ENCODE measurements at places on chromosomes 2 and 18.

DNA sequence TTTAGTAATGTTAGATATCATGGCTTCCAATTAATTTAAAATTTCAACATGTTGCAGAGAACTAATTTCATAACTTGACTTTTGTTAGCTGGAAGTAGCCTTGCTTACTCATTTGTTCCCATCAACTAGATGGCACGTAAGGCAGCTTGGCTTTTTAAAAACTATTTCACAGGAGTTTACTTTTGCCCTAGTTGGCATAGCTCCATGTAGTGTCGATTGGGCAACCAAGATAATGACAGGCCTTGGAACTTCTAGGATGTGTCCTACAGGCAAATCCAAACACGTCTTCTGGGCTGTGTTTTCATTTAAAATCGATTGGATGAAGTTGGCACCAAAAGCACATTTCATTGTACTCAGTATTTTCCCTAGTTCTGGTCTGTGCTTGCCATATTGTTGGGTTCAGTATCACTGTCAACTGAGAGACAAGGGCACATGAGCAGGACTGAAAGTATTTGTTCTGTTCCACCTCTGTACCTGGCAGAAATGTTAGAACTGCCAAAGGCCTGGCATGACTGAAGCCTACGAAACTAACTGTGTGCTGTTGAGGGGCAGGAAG, 29.4 kb downstream of the HADHB start:
- DNase-seq, result peak; percentile 39

DNA sequence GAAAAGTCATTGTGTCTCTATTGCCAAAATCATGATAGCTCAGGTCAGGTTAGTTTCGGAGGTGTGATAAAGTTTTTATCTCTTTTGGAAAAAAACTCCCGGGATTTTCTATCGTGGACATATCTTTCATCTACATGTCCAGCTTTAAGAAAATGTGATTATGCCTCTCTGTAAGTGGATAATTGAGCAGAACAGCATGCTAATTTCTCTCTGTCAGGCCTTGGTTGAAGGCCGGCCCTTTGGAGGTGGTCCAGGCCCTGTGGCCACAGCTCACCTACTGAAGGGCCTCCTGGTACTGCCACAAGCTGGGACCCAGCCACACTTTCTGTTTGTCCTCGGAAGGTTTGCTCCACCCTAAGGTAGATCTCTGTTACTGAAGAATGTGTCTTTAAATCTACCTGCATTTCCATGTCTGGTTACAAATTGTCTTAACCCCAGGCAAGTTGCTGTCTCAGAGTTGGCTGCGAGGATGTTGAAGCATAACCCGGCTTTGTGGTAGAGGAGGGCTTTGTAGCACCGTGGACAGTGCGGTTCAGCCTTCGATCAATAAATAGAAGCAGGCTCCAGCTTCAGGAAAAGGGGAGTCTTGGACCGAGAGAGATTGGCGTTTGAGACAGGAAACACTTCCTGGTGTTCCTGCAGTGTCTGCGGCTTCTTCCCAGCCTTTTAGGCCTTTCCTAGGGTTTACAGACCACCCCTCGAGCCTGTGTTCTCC, 25.5 kb downstream of the TCF7L1 start:
- no peak for DNase-seq

- no peak for DNase-seq
Measured at GRCh38 chr2:54895730-54896129, 154.5 kb downstream of the RTN4 start.

DNA sequence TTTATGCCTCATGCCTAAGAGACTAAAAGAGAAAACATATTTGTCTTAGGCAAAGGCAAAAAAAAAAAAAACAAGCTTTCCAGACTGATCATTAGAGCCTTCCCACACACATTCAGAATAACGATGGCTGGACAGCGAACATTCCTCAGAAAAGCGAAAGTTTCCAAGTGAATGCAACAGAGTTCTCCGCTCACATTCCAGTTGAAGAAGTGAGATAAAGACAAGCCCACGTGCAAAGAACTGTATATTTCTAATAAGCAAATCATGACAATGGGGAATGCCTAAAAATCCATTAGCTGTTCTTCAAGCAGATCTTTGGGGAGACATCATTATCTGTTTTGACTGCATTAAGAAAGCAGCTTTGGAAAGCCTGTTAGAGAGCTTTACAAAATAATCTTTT, 347.9 kb downstream of the METTL4 start:
- no peak for DNase-seq

DNA sequence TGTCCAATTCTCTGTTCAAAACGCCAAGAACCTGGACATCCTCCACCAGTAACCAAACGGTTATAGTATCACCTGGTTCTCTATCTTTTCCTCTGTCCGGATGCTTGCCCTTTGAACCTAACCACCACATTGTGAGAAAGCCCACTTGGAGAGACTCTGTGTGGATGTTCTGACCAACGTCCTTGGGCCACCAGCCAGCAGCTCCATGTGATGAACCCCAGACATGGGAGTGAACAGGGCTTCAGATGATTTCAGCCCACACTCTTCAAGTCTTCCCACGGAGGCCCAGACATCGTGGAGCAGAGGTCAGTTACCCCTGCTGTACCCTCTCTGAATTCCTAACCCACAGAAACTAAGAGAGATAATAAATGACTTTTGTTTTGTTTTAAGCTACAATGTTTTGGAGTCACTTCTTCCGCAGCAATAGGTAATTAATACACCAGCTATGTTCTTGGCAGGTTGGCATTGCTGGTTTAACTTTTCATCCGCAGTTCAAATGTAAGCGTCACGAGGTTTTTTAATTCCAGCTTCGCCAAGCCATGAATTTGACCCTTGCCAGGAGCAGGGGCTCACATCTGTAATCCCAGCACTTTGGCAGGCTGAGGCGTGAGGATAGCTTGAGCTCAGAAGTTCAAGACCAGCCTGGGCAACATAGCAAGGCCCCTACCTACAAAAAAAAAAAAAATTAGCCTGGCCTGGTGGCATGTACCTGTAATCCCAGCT, 36.1 kb upstream of the ZNF532 start:
- DNase-seq, result no peak

GRCh38 chr2:226647621-226648518, 151.8 kb downstream of the IRS1 start:
- no peak for DNase-seq

DNA sequence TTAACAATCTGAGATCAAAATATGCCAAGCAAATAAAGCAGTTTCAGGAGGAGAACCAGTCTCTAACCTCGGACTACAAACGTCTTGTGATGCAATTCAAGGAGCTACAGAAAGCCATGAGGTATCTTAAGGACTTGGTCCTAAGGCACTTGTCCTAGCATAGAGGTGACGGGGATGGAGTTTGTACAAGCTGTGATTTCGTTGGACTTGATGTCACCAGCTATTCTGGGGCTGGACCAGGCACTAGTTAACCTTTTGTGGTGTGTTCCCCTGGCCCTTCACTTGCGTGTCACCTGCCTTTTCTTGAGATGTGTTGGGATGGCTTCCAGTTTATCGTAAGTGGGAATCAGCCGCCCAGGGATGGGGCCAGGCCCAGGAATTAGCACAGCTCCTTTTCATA, 33.7 kb downstream of the OTOF start:
- no peak for DNase-seq

DNA sequence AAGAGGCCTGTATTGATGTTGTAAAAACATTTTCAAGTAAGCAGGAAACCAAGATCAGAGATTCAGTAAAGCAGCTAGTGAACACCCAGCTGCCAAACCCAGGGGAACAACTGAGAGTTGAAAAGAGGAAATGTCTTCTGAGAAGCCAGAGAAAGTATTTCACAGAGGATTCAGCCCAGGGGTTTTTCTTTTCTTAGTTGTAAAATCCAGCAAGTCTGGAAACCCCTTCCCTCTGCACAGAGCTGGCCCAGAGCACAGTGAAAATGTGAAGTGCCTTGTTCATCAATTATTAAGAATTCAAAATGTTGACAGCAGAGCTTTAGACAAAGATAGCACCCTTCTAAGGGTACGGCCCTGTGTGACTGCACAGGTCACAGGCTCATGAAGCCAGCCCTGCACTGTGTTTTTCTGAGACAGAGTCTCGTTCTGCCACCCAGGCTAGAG, 28.4 kb downstream of the AFF3 start:
- no peak for DNase-seq

DNA sequence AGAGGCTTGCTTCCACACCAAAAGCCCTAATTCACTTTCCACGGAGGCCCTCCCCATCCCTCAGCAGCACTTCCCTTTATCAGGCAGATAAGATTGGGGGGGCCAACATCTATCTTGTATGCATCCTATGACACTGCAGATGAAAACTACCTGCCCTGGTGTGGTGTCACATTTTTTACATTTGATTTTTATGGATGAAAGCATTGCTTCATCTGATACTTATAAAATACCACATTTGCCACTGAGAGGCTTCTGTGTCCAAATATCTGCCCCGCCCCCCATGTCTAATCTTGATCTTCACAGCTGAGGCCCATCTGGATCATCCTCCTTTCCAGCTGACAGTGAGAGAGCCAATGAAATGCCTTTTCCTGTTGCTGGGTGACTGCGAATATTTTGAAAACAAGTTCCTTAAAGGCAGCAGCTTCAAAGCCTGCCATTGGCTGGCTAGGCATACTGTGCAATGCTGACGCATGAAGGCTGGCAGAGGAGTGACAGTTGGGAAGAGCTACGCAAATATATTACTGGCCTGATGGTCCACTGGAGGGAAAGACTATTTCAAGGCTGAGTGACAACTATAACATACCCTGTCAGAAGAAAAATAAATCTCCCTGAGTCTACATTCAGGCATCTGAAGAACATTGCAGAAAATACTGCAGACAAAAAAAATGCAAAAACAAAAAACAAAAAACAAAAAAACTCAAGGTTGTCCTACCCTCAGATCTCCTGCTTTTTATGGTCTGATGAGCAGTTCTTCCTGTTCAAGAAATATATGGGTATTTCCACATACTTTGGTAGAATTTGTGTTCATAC, 318.7 kb downstream of the PDE11A start:
- DNase-seq, result no peak

GRCh38 chr18:64253222-64253621, 104.3 kb upstream of the LINC00305 start:
- no peak for DNase-seq

DNA sequence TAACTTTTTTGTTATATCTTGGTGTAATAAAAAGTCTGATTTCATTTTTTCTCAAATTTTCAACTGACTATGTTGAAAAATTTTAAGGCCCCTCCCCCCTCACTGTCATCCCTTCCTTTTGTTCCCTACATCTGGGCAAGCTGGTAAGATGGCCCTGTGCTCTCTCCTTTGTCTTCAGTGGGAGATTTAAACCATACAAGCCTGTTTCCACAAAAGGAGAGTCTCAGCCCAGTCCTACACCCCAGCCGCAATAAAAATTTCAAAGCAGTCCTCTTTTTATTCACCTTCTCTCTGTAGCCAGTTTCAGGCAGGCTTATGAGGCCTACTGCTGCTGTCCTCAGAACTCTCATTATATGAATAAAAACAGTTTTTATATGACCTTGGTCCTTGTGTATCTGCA, 630.5 kb downstream of the CBLN2 start:
- DNase-seq, result no peak

DNA sequence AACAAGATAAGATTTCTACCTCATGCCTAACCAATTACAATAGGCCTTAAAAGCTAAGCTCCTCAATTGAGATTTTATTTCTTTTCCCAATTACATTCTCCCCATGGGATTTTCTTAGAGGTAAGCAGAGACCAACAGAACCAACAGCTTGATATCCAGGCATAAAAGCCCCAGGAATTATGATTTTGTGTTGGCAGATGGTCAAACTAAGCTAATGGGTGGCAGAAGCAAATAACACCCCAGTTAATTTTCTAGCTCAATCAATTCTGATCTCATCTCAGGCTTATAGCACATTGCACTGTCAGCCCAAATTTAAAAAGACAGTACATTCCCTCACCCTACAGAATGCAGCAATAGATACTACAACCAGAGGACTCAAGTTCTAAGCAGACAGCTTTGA, 156.4 kb downstream of the NRXN1 start:
- DNase-seq, result no peak

GRCh38 chr2:50838316-50838715, 193.6 kb downstream of the NRXN1 start:
- no peak for DNase-seq

DNA sequence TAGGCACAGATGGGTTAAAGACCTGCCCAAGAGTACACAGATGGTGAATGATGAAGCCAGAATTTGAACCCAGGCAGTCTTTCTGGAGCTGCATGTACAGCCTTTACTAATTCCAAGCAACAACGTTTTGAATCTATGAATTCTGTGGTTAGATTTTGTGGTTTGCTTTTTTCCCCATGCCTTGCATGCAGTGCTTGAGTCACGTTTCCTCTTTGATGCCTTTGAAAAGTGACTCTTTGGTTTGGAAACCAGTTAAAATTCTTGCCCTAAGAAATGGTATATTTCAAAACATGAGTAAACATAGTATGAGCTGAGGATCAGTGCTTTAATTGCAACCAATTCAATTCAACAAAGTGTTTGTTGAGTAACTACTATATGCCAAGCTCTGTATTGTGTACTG, 48.2 kb upstream of the PPM1B start:
- peak; percentile 41 for DNase-seq

- no peak for DNase-seq
Measured at GRCh38 chr2:76193089-76193488, 482.4 kb upstream of the GCFC2 start.

Measured in SW 1271 (cell line).